ENCODE measurements at places on chromosomes 1 and 21.

- no peak overlapping the region for H3K4me3 ChIP-seq
- H3K36me3 ChIP-seq = no peaks in the 10 kb centered on the region
- H3K27me3 ChIP-seq = no peaks in the 10 kb centered on the region
- peak; percentile 27 for DNase-seq
- peak overlapping the region; percentile 40 for H3K27ac ChIP-seq
These were observed 143.6 kb downstream of the SLC45A1 start for GRCh38 chr1:8461351-8462110.

DNA sequence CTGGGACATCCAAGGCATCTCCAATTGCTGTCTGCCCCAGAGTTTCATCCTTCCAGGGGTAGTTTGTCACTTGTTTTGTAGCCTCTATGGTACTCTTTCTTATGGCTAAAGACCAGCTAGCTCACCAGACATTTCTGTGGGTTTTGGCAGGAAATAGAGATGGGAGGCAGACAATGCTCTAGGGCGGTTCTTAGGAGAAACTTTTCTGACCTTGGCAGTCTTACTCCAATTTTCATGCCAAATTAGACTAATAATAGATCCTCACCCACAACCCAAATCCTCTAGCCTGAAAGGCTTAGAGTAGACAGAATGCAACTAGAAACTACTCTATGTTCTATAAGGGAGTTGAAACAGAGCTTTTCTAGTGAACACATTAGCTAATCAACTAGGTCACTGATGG lies 69.8 kb downstream of the LRIG2 start:
- H3K27me3 ChIP-seq = no peaks in the 10 kb centered on the region
- peaks cover 23% of the 10 kb centered on the region for H3K4me1 ChIP-seq
- no peak overlapping the region for H3K27ac ChIP-seq
- no peak overlapping the region for H3K4me3 ChIP-seq
- no peak for DNase-seq

DNA sequence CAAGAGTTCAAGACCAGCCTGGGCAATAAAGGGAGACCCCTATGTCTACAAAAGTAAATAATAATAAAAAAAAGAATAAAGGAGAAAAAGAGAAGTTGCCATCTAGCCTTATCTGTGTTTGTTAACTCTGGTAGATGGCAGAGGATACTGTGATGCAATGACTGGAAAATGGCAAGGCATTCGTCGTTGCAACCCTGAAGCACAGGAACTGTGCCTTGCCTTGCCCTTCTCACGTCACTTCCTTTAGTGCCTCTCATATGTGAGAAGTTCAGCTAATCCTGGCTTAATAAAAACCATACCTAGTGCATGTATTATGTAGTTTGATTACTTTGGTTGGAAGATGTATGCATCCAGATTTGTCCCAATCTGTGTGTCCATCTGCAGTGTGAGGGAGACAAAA lies 25.8 kb upstream of the PIGC start:
- H3K27me3 ChIP-seq = no peaks in the 10 kb centered on the region
- no peak overlapping the region for H3K4me3 ChIP-seq
- H3K27ac ChIP-seq = no peak overlapping the region
- no peaks in the 10 kb centered on the region for H3K36me3 ChIP-seq
- no peaks in the 10 kb centered on the region for H3K4me1 ChIP-seq

DNA sequence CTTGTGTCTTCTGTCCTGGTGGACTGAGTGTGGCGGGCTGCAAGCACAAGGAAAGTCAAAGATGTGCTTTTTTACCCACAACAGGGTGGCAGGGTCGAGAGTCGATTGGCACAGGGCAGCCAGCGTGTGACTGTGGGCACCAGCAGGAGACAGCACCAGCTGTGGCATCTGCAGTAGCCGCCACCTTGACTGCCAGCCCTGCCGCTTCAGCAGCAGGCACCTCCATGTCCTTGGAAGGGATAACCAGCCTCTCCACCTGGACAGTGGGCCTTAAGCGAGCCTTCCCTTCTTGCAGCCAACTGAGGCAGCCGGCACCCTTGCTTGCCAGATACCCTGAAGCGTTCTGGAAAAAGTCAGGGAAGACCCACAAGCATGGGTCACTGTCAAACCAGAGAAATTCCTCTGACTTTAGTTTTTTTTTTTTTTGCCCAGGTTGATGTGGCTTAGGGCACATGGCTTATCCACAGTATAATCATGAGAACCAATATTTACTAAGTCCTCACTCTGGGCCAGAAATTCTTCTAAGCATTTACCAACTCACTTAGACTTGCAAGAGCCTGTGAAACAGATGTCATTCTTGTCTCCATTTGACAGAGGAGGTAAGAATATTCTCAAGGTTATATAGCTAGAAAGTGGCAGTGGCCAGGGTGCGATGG lies 30.1 kb upstream of the PTGFRN start:
- H3K4me1 ChIP-seq = peaks cover 11% of the 10 kb centered on the region
- H3K4me3 ChIP-seq = no peak overlapping the region
- H3K27ac ChIP-seq = no peak overlapping the region
- H3K27me3 ChIP-seq = no peaks in the 10 kb centered on the region
- DNase-seq = no peak
- H3K36me3 ChIP-seq = no peaks in the 10 kb centered on the region

GRCh38 chr1:224696891-224697765 lies 81.0 kb downstream of the CNIH3 start:
- H3K36me3 ChIP-seq = no peaks in the 10 kb centered on the region
- no peaks in the 10 kb centered on the region for H3K4me1 ChIP-seq
- H3K27me3 ChIP-seq = no peaks in the 10 kb centered on the region
- no peak for DNase-seq

- H3K36me3 ChIP-seq = no peaks in the 10 kb centered on the region
- H3K4me3 ChIP-seq = no peak overlapping the region
- DNase-seq = no peak
- H3K27me3 ChIP-seq = no peaks in the 10 kb centered on the region
- H3K27ac ChIP-seq = peak overlapping the region; percentile 12
These were observed 8.7 kb downstream of the TNFRSF14 start for GRCh38 chr1:2564815-2565374.

DNA sequence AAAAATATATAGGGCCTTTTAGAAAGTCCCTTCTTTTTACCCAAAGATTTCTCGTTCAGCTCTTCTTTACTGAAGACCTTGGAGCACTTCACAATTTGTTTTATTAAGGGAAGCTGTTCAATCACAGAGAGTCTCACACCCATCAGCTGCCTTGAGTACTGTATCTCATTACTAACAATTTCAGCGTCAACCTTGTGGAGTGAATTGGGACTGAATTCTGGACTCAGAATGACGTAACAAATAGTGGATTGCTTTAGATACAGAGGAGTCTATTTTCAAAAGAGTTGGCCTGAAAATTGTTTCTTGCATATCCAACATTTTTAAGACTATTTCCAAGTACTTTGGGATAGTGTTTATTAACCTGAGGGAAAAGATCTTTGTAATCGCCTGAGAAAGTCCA lies 7.9 kb downstream of the MAP10 start:
- no peaks in the 10 kb centered on the region for H3K4me1 ChIP-seq
- no peak overlapping the region for H3K4me3 ChIP-seq
- no peak overlapping the region for H3K27ac ChIP-seq
- H3K27me3 ChIP-seq = no peaks in the 10 kb centered on the region

GRCh38 chr1:228511546-228512445 lies 24.6 kb downstream of the RNF187 start:
- no peaks in the 10 kb centered on the region for H3K36me3 ChIP-seq
- DNase-seq = no peak
- no peak overlapping the region for H3K4me3 ChIP-seq
- no peaks in the 10 kb centered on the region for H3K4me1 ChIP-seq
- H3K27ac ChIP-seq = no peak overlapping the region

DNA sequence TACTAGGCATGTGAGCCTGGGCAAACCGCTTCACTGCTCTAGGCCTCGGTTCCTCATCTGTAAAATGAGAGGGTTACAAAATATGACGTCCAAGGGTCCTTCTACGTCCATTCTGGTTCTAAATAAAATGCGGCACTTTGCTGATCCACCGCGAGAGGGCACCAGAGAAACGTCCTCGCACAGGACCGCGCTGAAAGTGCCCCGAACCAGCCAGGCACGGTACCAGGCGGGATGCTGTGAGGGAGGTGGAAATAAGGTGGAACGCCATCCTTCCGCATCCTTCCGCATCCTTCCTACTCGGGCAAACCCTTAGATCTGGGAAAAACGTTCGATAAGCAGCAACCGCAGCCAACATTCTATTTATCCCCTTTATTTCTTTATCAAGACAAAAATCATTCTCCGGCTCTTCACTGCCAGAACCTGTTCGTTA lies 60.3 kb upstream of the KRTAP19-8 start:
- no peaks in the 10 kb centered on the region for H3K27me3 ChIP-seq
- peaks cover 19% of the 10 kb centered on the region for H3K4me1 ChIP-seq
- no peak overlapping the region for H3K4me3 ChIP-seq
- H3K36me3 ChIP-seq = no peaks in the 10 kb centered on the region
- DNase-seq = peak; percentile 48

- no peaks in the 10 kb centered on the region for H3K36me3 ChIP-seq
- no peak overlapping the region for H3K27ac ChIP-seq
- H3K4me1 ChIP-seq = peaks cover 19% of the 10 kb centered on the region
- no peaks in the 10 kb centered on the region for H3K27me3 ChIP-seq
- no peak overlapping the region for H3K4me3 ChIP-seq
- DNase-seq = no peak
These were observed 271.6 kb upstream of the SGIP1 start for GRCh38 chr1:66262208-66262963.

DNA sequence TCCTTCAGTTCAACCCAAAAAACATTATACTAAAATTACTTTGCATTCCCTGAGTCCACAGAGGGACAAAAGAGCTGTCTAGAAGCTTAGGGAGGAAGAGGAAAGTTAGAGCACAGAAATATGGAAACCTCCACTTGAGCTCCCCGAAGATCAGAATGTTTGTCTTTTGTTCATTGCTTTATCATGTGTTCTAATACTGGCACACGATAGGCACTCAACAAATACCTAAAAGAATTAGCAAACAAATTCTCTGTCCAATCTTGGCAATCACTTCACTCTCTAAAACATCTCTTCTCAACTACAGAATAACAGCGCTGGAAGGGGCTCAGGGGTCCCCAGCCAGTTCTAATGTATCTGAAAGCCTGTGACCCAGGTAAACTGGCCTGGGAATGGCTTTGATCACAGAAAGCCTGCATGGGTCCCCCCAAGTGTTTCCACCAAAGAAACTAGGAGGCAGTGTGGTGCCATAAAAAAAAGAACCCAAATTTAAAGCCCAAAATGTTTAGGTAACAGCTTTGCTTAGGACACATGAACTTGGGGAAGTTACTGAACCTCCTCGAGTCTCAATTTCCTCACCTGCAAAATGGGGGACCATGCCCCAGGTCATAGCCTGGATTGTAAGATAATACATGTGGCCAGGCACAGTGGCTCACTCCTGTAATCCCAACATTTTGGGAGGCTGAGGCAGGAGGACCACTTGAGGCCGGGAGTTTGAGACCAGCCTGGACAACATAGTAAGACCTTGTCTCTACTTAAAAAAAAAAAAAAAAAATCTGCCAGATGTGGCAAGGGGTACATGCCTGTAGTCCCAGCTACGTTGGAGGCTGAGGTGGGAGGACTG lies 45.8 kb downstream of the SSBP3 start:
- H3K36me3 ChIP-seq = no peaks in the 10 kb centered on the region
- peak overlapping the region; percentile 18 for H3K27ac ChIP-seq
- DNase-seq = no peak
- no peak overlapping the region for H3K4me3 ChIP-seq

DNA sequence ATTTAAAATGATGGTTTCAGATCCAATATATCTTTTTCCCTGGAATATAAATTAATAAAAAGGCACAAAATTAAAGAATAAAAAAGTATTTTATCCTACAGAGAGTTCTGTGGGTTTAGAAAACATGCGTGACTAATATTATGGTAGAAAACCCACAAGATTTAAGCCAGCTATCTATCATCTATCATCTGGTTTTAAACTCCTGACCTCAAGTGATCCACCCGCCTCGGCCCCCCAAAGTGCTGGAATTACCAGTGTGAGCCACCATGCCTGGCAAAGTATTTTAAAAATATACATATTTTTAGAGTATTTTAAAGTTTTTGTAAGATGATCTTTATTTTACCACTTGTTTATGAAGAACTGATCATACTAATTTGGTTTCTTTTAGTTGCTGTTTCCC lies 79.5 kb downstream of the NRIP1 start:
- no peaks in the 10 kb centered on the region for H3K36me3 ChIP-seq
- H3K4me3 ChIP-seq = no peak overlapping the region
- DNase-seq = no peak
- H3K27me3 ChIP-seq = no peaks in the 10 kb centered on the region
- H3K27ac ChIP-seq = no peak overlapping the region

DNA sequence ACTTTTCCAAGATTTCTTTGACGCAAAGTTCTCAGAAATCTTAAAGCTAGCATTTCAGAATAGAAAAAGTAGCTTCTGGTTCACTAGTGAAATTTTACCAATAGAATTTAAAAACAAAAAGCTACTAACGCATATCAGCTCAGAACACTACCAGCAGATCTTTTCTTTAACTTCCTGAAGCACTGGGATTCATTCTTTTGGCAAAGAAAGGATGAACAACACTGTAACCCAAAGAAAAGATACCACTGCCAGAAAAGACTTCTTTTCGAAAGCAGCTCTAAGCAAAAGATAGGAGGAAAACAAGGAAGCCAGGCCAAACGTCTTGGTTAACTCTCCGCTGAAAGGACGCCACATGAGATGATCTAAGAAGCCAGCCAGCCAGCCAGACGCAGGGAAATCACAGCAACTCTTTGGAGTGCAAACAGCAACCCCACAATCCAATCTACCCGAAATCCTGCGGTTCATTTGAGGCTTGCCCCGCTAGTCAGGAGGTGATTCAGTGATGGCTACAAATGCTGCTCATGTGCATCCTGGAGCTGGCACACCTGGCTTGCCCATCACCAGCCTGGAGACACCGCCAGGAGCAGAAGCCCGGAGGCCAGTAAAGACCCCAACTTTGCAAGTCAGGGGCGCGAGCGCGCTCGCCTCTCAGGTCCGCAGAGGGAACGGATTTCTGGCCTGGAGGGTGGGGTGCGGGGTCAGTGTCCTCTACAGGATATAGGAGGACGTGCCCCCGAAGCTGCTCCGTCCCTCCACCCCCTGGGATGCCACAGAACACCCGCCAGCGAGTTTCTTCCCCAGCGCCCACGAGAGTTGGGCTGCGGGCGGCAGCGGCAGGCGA lies 812 bp downstream of the NBPF1 start:
- DNase-seq = peak; percentile 37
- H3K27ac ChIP-seq = peak overlapping the region; percentile 70
- H3K4me1 ChIP-seq = peaks cover 16% of the 10 kb centered on the region
- peak overlapping the region; percentile 72 for H3K4me3 ChIP-seq

GRCh38 chr1:94326329-94326728 lies 88.9 kb upstream of the ARHGAP29 start:
- no peaks in the 10 kb centered on the region for H3K4me1 ChIP-seq
- no peak for DNase-seq
- no peak overlapping the region for H3K4me3 ChIP-seq
- H3K36me3 ChIP-seq = no peaks in the 10 kb centered on the region
- peaks cover 3% of the 10 kb centered on the region for H3K27me3 ChIP-seq
- H3K27ac ChIP-seq = no peak overlapping the region

GRCh38 chr21:24339406-24339805 lies 1267.9 kb downstream of the MRPL39 start:
- DNase-seq = no peak
- H3K4me1 ChIP-seq = no peaks in the 10 kb centered on the region
- H3K36me3 ChIP-seq = no peaks in the 10 kb centered on the region

GRCh38 chr1:41390166-41390565 lies 28.9 kb downstream of the FOXO6 start:
- no peaks in the 10 kb centered on the region for H3K27me3 ChIP-seq
- no peak overlapping the region for H3K4me3 ChIP-seq
- DNase-seq = no peak
- no peak overlapping the region for H3K27ac ChIP-seq
- H3K36me3 ChIP-seq = no peaks in the 10 kb centered on the region

All from naive thymus-derived CD4-positive, alpha-beta T cell (primary cell).